Cardiac muscle cell (in vitro differentiated cells and primary cell): ENCODE measurements at places on chromosomes 2 and 18.

- no peaks in the 10 kb centered on the region for H3K36me3 ChIP-seq
- H3K4me1 ChIP-seq: peaks cover 10% of the 10 kb centered on the region
- DNase-seq: peak; percentile 86
These were observed 1.9 kb upstream of the SH3BP4 start for GRCh38 chr2:234949762-234950434.

GRCh38 chr2:31762085-31762484, 181.3 kb upstream of the SRD5A2 start:
- no peaks in the 10 kb centered on the region for H3K27me3 ChIP-seq
- H3K4me1 ChIP-seq: no peaks in the 10 kb centered on the region
- no peaks in the 10 kb centered on the region for H3K36me3 ChIP-seq
- no peak for DNase-seq
- no peak overlapping the region for H3K4me3 ChIP-seq

DNA sequence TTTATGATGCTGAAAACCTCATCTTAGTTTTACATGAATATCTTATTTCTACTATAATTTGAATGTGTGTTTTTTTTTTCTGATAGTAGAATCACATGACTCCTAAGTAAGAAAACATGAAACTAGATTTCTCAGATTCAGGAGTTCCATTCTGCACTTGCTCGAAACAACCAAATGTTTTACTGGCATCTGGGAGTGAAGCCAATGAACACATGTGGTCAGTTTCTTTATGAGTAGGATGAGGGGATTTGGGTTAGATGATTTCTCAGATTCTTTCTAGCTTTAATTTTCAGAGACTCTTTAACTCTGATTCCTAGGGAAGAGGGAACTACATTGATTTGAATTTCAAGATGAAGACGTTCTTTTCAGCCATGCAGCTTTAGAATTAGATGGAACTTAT, 225.0 kb upstream of the NT5C1B start:
- no peaks in the 10 kb centered on the region for H3K27me3 ChIP-seq
- no peaks in the 10 kb centered on the region for H3K36me3 ChIP-seq
- no peak for DNase-seq
- no peak overlapping the region for H3K27ac ChIP-seq

DNA sequence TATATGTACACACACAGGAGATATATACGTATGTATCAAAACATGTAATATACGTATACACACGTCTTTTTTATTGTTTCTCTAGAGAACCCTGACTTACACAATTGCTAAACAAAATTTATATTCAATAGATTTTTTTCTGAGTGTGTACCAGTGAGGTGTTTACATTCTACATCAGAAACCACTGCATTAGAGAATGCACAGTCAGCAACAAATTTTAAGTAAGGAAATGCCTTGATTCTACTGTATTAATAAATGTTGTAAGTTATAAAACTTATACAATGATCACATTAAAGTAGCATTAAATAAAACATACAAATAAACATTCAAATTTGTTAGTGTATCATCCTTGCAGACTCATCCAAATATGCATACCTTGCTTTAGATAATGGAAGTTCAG, 376.4 kb upstream of the FAM98A start:
- H3K4me1 ChIP-seq: no peaks in the 10 kb centered on the region
- no peak for DNase-seq
- H3K4me3 ChIP-seq: no peak overlapping the region

DNA sequence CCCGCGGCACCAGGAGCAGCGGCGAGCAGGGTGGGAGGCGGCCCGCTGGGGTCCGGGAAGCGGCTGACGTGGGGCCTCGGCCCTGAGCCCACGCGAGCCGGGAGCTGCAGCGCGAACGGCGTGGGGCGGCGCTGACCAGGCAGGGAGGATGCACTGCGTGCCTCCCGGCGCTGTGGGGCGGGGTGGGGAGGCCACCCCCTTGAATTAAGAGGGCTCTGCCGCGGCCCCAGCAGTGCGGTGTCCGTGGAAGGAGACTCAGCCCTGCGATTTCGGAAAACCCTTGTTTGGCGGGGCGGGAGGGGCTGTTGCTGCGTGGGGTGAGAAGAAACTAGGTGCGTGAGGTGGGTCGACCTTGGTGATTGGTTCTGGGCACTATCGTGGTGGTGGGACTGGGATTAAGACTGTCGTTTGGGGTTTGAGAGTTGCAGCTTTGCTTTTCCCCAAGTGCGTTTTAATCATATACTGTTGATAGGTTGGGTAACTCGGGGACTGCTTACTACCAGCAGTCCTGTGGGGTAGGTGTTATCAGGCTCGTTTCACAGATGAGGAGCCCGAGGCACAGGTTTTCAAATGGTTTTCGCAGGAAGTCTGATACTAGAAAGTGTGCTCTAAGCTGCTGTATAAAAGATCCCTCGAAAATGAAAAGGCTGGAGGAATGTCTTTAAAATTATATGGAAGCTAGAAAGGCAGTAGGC, 722 bp downstream of the ACSL3 start:
- H3K27ac ChIP-seq: peak overlapping the region; percentile 98
- no peaks in the 10 kb centered on the region for H3K36me3 ChIP-seq
- no peaks in the 10 kb centered on the region for H3K27me3 ChIP-seq
- peak overlapping the region; percentile 94 for H3K4me3 ChIP-seq
- H3K4me1 ChIP-seq: peaks cover 36% of the 10 kb centered on the region
- peak; percentile 35 for DNase-seq

DNA sequence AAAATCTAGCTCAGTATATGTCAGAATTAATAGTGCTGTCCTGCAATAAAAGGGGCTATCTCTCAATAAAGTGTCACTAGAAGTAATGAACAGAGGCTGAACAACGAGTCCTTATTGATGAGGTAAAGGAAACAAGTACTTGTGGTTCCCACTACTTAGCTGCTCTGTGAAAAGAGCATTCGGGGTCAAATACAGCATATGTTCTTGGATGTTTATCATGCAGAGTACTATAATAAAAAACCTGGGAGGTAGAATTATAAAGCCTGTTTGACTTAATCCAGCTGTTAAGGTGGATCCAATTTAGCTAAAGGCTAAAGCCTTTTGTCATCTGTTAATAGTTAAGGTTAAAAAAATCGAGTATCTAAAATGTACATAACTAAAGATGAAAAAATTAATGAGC, 32.4 kb downstream of the SLC35F5 start:
- DNase-seq: no peak
- H3K4me1 ChIP-seq: no peaks in the 10 kb centered on the region
- H3K27ac ChIP-seq: no peak overlapping the region
- no peak overlapping the region for H3K4me3 ChIP-seq
- H3K36me3 ChIP-seq: peaks cover 34% of the 10 kb centered on the region

DNA sequence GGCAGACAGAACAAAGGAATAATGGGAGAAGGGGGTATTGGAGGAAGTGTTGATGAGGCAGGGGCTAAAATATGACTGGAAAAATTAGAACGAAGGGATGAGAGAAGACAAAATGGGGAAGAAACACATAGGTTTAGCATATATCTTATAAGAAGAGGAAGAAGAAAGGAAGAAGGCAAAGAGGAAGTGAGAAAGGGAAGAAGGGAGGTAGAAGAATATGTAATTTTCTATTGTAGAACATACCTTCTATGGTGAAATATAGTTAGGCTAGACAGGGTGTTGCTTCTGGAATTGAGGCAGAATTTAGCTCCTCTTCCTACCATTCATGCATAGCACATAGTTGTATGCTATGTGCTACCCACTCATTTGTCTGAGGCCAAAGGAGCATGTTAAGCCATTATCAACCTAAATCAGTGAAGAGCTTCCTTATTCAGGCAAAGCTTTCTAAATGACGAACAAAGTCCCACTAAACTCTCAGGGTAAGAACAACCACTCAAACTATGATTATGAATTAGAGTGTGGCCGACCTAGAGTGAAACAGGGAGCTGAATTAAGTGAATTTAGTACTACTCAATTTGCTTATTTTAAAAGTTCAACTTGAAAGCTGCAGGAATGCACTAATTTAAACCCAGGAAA, 180.9 kb upstream of the GALNT5 start:
- H3K36me3 ChIP-seq: no peaks in the 10 kb centered on the region
- no peak overlapping the region for H3K4me3 ChIP-seq
- H3K4me1 ChIP-seq: no peaks in the 10 kb centered on the region
- H3K27ac ChIP-seq: no peak overlapping the region

DNA sequence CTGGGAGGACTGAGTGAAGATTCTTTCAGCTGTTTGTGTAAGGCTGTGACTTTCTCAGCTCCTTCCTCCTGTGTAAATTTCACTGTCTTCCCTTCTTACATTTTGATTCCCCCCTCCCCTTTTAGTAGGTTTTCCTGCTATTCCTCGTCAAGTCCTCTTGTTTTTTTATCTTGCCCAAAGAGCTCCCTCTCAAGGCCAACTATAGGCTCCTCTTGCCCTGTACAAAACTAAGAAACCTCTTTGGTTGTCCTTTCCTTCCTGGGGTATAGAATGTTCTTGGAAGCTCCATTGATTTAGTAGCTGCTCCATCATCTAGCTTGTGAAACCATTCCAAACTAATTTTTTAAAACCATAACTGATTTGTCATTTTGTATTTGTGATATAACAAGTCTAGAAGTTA, 7.3 kb downstream of the CCDC121 start:
- H3K27ac ChIP-seq: no peak overlapping the region
- no peaks in the 10 kb centered on the region for H3K27me3 ChIP-seq
- H3K4me1 ChIP-seq: no peaks in the 10 kb centered on the region
- no peak for DNase-seq

GRCh38 chr2:1865716-1866234, 121.5 kb upstream of the PXDN start:
- H3K36me3 ChIP-seq: no peaks in the 10 kb centered on the region
- no peak for DNase-seq
- H3K4me3 ChIP-seq: no peak overlapping the region
- H3K4me1 ChIP-seq: no peaks in the 10 kb centered on the region
- H3K27ac ChIP-seq: no peak overlapping the region

- H3K4me3 ChIP-seq: no peak overlapping the region
- H3K4me1 ChIP-seq: peaks cover 7% of the 10 kb centered on the region
- no peak overlapping the region for H3K27ac ChIP-seq
- H3K36me3 ChIP-seq: no peaks in the 10 kb centered on the region
These were observed 6.6 kb downstream of the PSD4 start for GRCh38 chr2:113180131-113180946.

- no peaks in the 10 kb centered on the region for H3K36me3 ChIP-seq
- H3K4me1 ChIP-seq: no peaks in the 10 kb centered on the region
- H3K27me3 ChIP-seq: no peaks in the 10 kb centered on the region
- H3K27ac ChIP-seq: no peak overlapping the region
- DNase-seq: no peak
- no peak overlapping the region for H3K4me3 ChIP-seq
These were observed 1097.2 kb upstream of the CNTNAP5 start for GRCh38 chr2:122927710-122928557.

- H3K4me3 ChIP-seq: no peak overlapping the region
- DNase-seq: peak; percentile 79
- no peak overlapping the region for H3K27ac ChIP-seq
- peaks cover 2% of the 10 kb centered on the region for H3K4me1 ChIP-seq
- H3K27me3 ChIP-seq: peaks cover 4% of the 10 kb centered on the region
These were observed 1.4 kb downstream of the CYRIA start for GRCh38 chr2:16664052-16664731.

GRCh38 chr2:14781142-14781541, 148.6 kb downstream of the LRATD1 start:
- no peak overlapping the region for H3K4me3 ChIP-seq
- H3K27ac ChIP-seq: no peak overlapping the region
- no peak for DNase-seq
- no peaks in the 10 kb centered on the region for H3K27me3 ChIP-seq

DNA sequence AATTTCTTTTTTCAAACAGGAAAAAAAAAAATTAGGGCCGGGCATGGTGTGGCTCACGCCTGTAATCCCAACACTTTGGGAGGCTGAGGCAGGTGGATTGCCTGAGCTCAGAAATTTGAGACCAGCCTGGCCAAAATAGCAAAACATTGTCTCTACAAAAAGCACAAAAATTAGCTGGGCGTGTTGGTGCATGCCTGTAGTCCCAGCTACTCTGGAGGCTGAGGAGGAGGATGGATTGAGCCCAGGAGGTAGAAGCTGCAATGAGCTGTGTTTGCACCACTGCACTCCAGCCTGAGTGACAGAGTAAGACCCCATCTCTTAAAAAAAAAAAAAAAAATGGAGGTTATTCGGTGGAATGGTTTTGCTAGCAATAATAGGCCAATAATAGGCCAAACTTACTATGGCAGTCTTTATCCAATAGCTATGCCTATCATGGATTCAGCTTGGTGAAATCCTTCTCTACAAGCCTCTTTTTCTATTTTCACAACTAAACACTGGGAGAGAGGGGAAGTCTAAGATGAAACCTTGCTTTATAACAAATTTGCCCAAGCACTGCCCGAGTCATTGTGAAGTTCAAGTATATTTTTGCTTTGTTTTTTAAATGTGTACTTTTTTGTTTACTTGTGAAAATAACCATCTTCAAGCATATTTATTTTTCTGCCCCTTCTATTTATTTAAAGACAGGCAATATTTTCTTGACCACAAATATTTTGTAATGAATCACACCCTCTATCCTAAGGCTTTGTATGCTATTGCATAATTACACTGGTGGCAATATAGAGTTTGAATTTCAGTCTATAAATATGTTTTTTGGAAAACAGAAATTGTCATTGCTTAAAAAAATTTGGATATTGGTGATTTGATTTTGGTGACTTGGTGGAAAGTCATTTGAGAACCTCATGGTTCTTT, 20.0 kb upstream of the KYNU start:
- H3K36me3 ChIP-seq: no peaks in the 10 kb centered on the region
- no peaks in the 10 kb centered on the region for H3K4me1 ChIP-seq
- no peak for DNase-seq

GRCh38 chr2:64606479-64607363, 47.0 kb downstream of the SERTAD2 start:
- peak; percentile 88 for DNase-seq
- H3K4me1 ChIP-seq: peaks cover 6% of the 10 kb centered on the region
- H3K27ac ChIP-seq: no peak overlapping the region
- no peak overlapping the region for H3K4me3 ChIP-seq
- no peaks in the 10 kb centered on the region for H3K36me3 ChIP-seq
- no peaks in the 10 kb centered on the region for H3K27me3 ChIP-seq

GRCh38 chr2:189798312-189799029, 14.2 kb downstream of the PMS1 start:
- peaks cover 8% of the 10 kb centered on the region for H3K36me3 ChIP-seq
- peak overlapping the region; percentile 18 for H3K27ac ChIP-seq
- H3K4me1 ChIP-seq: peaks cover 7% of the 10 kb centered on the region
- no peaks in the 10 kb centered on the region for H3K27me3 ChIP-seq
- H3K4me3 ChIP-seq: no peak overlapping the region
- peak; percentile 69 for DNase-seq

DNA sequence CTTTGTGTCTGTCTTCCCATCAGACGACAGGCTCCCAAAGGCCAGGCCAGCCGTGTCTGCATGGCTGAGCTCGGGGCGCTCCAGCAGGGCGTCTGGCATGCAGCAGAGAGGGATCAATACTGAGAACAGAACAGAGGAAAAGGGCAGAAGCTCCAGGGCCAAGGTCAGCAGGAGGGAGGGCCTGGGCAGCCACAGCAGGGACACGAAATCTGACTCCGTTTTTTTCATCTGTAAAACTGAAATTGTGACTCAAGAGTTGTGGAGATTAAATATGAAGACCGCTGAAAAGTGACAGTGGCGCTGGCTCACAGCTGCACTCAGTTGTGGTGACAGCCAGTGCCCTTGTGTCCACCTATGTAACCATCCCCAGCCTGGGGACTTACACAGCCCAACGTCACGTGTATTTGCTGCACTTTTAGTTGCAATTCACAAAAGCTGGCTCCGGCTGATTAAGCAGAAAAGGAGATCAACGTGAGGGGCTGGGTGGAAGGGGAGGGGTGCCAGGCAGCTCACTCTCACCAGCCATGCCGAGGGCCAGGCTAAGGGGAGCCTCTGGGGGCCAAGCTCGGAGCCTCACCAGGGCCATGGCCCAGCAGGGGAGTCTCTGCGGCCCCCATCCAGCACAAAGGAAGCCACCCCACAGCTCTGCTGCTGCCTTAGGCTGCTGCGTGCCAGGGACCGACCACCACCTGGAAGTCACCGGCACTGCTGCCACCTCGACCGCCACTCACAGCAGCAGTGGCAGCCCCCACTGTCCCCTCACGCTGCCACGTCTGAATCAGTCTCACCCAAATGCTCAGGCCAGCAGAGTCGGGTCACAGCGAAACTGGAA, 74.7 kb downstream of the EIPR1 start:
- no peaks in the 10 kb centered on the region for H3K36me3 ChIP-seq
- H3K27me3 ChIP-seq: no peaks in the 10 kb centered on the region
- peak overlapping the region; percentile 45 for H3K27ac ChIP-seq
- H3K4me1 ChIP-seq: peaks cover 11% of the 10 kb centered on the region
